ENCODE measurements at places on chromosomes 2 and 18.

- DNase-seq: no peak
These were observed 5.2 kb downstream of the PPP4R1 start for GRCh38 chr18:9609190-9609589.

DNA sequence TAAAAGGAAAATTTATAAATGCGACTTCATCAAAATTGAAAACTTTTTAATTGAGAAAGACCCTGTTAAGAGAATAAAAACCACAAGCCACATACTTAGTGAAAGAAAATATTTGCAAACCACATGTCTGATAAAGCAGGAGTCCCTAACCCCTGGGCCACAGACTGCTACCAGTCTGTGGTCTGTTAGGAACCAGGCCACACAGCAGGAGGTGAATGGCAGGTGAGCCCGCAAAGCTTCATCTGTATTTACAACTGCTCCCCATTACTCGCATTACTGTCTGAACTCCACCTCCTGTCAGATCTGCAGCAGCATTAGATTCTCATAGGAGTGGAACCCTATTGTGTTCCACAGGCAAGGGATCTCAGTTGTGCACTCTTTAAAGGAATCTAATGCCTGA, 95.5 kb upstream of the CRACDL start:
- no peak for DNase-seq

DNA sequence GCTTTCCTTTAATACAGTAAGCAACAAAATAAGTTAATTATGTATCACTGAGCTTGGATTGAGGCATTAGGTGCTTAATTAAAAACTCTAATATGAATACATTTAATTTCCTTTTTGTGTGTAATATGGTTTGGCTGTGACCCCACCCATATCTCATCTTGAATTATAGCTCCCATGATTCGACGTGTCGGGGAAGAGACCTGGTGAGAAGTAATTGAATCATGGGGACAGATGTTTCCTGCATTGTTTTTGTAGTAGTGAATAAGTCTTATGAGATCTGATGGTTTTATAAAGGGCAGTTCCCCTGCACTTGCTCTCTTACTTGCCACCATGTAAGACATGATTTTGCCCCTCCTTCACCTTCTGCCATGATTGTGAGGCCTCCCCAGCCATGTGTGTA, 325.4 kb upstream of the CDH7 start:
- no peak for DNase-seq

- DNase-seq: peak; percentile 66
These were observed 665 bp downstream of the MCM6 start for GRCh38 chr2:135875491-135876065.

DNA sequence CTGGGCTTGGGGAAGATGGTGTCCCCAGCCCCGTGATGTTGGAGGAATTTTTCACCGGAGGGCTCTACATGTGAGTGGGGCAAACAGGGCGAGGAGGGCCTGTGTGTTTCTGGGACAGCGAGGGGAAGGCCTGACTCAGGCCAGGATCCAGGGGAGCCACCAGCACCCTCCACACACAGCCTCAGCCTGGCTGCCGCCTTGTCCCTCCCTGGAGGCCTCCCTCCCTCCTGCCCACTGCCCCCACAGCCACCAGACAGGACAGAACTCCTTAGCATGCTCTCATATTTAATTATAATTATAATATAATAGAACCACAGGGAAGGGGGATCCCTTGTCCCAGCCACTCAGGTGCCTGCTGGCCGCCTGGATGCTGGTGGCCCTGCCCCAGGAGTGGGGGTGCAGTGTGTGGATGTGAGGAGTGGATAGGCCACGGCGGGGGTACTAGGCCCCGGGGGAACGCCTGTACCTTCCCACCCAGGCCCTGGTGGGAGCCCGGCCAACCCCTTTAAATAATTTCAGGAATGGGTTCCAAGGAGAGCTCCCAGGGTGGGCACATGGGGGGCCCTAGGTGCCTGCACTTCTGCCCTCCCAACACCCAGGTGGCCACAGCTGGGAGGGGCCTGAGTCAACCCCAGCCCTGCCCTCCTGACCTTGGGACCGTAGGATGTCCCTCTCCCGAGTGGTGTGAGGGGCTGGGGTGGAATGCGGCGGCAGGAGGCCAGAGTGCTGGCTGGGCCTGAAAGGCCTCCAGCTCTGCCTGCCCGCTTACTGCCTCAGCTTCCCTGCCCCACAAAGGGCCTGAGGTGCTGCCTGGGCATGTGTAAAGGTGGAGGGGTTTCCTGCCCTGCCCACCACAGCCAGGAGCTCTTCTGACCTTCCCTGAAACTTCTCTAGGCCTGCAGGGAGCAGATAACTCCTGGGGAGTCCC, 8.8 kb downstream of the PDCD1 start:
- DNase-seq: no peak

DNA sequence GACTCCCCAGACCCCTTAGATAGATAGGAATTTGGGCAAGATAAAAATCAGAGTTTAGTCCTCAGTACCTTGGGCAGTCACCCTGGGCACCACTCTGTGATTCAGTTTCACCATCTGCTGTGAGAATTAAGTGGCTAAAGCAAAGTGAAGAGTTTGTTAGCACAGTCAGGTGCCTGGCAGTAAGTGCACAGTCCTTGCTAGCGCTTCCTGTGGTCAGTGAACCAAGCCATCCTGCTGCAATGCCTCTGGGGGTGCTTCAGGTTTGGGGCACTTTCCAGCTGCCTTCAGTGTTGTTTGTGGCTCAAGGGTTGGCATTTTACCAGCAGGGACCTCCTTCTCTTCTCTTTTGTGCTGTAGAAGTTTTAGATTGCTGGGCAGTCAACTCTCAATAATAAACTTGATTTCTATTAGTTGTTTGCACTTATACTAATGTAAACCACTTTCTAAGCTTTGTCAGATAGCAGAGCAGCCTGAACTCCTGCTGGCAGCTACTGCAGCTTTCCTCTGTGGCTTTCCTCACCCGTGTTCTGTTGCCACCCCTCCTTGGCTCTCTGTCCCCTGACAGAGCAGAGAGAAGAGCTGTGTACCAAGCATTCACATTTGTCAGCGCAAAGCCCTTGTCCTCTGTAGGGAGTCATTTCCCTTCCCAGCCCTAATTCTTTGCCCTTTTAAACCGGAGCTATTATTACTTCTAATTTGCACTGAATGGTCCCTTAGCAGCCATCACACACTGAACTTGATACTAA, 48.4 kb upstream of the RMP24 start:
- DNase-seq: no peak

GRCh38 chr2:160364364-160364763, 129.2 kb downstream of the RBMS1 start:
- DNase-seq: no peak

DNA sequence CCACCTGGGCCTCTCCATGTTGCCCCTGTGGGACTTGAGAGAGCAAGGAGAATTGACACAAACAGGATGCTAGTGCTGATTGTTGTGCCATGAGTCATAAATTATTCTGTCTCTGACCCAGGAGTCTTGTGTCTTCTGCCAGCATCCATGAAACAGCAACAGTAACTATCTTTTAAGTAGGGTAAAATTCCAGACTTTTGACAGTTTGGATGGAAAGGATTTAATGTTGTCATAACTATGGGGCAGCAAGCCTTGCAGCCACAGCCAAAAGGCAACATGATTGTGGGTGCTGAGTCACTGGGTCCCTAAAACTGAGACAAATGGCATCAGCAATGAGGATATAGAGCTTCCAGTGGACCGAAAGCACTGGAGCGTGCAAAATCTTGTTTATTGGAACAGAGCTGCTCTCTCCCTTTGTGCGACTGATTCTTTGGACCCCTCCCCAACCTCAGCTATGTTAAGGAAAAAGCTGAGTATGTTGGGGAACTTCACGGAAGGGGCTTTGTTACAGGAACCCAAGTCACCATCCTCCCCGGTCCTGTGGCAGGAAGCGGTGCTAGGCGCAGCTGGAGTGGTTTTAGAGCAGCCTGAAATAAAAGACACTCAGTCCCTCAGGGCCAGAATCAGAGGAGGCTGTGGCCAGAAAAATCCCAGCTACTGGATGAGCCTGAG, 9.6 kb upstream of the ITPRIPL1 start:
- DNase-seq: no peak

- no peak for DNase-seq
These were observed 1.2 kb upstream of the UGT1A7 start for GRCh38 chr2:233680361-233681045.

DNA sequence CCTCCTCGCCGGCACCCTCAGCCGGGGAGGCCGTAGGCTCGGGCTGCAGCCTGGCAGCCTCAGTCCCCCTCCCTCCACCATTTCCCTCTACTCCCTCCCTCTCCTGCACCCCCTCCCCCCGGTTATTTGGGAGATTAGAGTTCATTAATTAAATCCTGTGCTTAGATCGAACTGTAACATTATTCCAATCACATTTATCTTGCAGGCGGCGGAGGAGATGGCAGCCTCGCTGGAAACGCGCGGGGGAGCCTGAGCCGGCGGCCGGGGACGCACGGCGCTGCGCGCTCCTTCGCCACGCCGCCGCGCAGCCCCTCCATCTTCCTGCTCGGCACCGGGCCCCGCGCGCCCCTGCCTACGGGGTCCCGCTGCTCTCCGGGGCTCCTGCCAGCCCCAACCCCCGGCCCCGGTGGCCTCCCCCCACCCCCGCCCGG, at the start of gene ST8SIA3:
Gene ST8SIA3, plus strand, starts transcription at position 287 of the 431 bp plus-strand sequence. CDS start 290 bp downstream, outside the sequence.
- no peak for DNase-seq

DNA sequence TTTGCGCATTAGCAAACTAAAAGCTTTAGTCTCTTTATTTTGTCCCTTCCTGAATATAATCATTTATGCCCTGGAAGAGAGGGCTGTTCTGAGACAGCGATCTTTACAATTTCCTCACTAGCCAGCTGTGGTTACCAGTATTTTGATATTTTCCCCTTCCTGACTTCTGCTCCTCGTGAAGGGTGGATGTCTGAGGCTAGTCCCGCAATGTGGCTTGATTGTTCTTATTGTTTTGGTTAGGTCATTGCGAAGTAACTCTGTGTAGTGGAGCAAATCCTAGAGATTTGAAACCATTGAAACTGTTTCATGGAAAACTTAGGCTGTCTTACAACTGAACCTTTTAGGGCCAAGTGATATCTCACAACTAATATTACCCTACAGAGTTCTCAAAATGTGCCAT, 2.4 kb downstream of the MRPL33 start:
- no peak for DNase-seq

DNA sequence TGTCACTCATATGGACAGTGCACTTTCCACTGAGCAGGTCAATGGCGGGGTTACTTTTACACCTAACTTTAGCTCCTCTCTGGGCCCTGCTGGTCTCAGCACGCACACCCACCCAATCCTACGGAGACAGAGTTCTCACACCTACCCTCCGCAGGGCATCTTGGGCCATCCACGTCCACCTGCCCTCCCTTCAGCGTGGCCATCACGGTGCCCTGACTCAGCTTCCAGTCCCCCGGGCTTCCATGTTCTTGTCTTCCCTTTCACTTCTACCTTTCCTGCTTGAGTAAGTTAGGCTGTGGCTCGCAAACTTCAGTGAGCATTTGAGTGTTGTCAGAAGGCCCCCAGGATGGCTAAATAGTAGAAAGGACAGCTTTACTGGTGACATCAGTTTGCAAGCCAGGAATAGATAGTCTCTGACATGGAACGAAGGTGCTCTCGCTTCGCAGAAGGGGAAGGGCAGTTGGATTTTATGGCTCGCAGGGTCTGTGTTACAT, 232.4 kb downstream of the SEPTIN10 start:
- DNase-seq: no peak

DNA sequence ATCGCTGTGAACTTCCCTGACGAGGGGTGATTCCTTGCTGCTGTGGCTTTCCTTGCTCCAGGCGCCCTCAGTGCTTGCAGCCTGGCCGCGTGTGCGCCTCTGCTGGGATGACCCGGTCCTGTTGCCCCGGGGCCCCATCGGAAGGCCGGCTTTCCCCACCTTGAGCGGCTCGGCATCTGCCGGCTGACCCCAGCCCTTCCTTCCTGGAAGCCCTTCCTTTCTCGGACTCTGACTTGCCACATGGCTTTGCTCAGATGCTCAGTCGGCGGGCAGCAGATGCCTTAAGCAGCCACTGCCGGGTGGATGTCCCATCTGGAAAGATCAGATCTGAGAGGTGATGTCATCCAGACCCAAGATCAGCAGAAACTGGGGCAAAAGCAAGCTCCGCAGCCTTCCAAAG, 100.5 kb upstream of the ODC1 start:
- no peak for DNase-seq

GRCh38 chr2:165847001-165847400, 53.0 kb upstream of the GALNT3 start:
- DNase-seq: no peak

- DNase-seq: no peak
These were observed 1.3 kb downstream of the MRPL33 start for GRCh38 chr2:27772804-27773203.

DNA sequence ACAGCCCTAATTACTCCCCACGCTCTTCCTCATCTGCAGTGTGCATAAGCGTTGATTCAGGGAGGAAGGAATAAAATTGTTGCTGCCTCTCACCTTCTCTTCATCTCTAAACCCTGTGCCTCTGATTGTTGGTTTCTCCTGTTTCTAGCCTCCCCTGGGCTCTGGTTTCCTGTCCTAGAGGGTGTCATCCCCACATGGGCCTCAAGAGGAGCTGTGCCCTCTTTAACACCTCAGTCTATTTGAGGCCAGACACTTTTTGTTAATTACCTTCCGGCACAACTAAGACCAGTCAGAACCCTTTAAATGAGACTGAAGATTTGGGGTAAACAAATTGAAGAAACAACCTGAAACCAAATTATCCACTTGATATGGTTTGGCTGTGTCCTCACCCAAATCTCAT, 9.7 kb downstream of the CTAGE1 start:
- DNase-seq: no peak

GRCh38 chr18:76233876-76234675, 261.0 kb downstream of the ZNF516 start:
- DNase-seq: no peak

- DNase-seq: no peak
These were observed 55.3 kb upstream of the AFF3 start for GRCh38 chr2:100197631-100198153.

GRCh38 chr2:134290358-134290757, 36.5 kb downstream of the MGAT5 start:
- DNase-seq: peak; percentile 28

DNA sequence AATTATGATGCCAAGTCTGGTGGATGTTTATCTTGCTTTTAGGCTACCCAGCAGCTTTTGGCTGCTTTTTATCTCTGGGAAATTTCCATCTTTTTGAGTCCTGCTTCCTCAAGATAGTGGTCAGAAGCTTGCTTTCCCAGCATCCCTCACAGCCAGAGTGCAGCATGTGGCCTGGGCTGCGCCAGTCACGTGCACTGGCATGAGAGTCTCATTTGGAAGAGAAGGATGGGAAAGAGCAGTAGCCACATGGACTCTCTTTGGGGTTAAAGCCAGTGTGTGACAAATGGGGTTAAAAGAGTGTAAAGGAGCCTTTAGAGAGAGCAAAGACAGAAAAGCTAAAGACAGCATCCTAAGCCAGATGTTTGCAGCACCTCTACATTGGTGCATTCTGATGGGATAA, 12.7 kb downstream of the GPR39 start:
- no peak for DNase-seq

Measured in naive B cell (primary cell).